ENCODE measurements at places on chromosomes 11 and 22.
A peak's percentile ranks its signal among the peaks of the same experiment; 100 is the strongest.

- peak; percentile 42 for DNase-seq
Measured at GRCh38 chr11:16935518-16936302, 78.5 kb downstream of the PLEKHA7 start.

DNA sequence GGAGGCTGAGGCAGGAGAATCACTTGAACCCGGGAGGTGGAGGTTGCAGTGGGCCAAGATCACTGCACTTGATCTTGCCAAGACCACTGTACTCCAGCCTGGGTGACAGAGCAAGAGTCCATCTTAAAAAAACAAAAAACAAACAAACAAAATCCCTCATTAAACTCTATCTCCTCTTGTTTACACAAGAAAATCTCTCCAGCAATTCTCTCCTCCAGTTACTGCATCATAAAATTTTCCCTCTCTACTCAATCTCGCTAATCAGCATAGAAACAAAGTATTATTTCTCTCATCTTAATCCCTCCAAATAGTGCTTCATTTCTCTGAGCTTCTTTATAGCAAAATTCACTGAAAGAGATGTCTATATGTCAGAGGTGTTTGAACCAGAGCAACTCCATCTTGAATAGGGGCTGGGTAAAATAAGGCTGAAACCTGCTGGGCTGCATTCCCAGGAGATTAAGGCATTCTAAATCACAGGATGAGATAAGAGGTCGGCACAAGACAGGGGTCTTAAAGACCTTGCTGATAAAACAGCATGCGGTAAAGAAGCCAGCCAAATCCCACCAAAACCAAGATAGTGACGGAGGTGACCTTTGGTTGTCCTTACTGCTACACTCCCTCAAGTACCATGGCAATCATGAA, 19.8 kb downstream of the MTMR2 start:
- no peak for DNase-seq

- DNase-seq = no peak
Measured at GRCh38 chr22:43274595-43275240, 68.5 kb downstream of the SCUBE1 start.

- no peak for DNase-seq
Measured at GRCh38 chr22:32334660-32335365, 22.9 kb upstream of the RFPL3 start.

GRCh38 chr22:27980424-27981148, 61.5 kb upstream of the PITPNB start:
- DNase-seq = no peak

DNA sequence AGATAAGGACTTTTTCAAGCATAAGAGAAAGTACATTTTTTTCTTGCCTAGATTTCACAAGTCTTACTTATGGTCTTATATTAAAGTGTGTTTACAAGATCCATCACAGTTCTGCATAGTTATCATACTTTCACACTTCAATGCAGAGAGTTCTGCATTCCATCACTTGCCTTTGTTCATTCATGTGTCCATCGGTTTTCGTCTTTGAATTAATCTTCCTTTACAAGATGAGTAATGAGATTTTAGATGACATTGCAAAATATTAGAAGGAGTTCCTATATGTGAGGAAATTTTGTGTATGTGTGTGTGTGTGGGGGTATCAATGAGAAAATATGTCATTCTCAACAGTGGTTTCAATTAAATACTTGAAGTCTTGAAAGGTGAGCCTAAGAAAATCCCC, 98.1 kb upstream of the GUCY1A2 start:
- DNase-seq = no peak

DNA sequence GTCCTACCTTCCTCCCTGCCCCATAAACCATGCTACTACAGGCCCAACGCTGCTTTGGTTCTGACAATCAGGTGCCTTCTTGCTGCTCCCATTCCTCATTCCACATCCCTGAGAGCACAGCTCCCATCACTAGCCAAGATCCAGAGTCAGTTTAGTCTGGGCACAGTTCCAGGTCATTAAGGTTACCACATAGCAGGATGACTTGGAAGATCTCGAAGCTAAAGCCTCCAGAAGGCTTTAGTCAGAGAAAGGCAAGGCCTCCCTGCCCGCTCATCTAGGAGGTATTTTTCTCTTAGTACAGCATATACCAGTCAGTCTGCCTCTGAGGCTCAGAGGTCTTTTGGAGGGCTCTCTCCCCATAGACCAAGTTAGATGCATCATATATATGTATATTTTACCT, 30.3 kb downstream of the TRIM66 start:
- DNase-seq = no peak

DNA sequence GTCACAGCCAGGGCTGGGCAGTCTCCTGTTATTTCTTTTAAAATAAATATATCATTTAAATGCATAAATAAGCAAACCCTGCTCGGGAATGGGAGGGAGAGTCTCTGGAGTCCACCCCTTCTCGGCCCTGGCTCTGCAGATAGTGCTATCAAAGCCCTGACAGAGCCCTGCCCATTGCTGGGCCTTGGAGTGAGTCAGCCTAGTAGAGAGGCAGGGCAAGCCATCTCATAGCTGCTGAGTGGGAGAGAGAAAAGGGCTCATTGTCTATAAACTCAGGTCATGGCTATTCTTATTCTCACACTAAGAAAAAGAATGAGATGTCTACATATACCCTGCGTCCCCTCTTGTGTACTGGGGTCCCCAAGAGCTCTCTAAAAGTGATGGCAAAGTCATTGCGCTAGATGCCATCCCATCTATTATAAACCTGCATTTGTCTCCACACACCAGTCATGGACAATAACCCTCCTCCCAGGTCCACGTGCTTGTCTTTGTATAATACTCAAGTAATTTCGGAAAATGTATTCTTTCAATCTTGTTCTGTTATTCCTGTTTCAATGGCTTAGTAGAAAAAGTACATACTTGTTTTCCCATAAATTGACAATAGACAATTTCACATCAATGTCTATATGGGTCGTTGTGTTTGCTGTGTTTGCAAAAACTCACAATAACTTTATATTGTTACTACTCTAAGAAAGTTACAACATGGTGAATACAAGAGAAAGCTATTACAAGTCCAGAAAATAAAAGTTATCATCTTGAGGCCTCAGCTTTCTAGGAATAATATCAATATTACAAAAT, 13.4 kb downstream of the OR51B4 start:
- no peak for DNase-seq

GRCh38 chr22:43823353-43823908, 11.3 kb upstream of the EFCAB6 start:
- DNase-seq = no peak

GRCh38 chr11:58513747-58514367, 6.0 kb upstream of the OR5B21 start:
- DNase-seq = peak; percentile 8

DNA sequence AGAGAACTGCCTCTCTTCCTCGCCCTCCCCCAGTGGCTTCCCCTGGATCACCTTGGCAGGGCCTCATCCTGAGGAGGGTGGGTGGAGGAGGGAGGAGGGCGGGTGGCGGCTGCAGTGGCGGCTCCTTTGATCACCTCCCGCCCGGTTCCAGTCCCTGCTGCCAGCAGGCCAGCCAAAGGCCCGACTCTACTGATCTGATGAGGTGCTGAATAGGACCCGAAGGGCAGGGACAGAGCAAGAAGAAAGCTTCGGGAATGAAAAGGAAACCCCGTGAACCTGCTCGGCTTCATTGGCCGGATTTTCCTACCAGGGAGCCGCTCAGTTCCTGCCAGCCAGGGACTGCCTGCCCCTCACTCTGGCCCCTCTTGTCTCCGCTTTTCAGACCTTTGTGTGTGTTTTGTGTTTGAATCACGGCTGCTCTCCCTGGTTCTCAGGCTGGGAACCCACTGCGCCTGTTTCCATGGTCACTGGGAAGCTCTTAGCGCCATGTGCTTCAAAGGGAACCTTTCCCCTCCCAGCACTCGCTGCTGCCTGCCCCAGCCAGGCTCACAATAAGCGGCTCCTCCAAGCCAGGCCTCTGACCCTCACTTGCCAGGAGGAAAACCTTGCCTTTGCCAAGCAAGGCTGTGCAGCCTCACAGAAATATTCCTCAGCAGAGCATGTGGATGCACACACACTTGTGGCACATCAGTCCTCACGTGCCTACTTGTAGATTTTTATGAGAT, 56.8 kb downstream of the C22orf31 start:
- no peak for DNase-seq

GRCh38 chr11:104625246-104625645, 273.0 kb downstream of the CASP12 start:
- DNase-seq = no peak

- DNase-seq = no peak
Measured at GRCh38 chr11:115819014-115819413, 314.8 kb upstream of the CADM1 start.

GRCh38 chr11:92070026-92070889, 154.4 kb upstream of the FAT3 start:
- DNase-seq = no peak

- peak; percentile 42 for DNase-seq
Measured at GRCh38 chr11:66950112-66950535, 8.1 kb downstream of the PC start.

DNA sequence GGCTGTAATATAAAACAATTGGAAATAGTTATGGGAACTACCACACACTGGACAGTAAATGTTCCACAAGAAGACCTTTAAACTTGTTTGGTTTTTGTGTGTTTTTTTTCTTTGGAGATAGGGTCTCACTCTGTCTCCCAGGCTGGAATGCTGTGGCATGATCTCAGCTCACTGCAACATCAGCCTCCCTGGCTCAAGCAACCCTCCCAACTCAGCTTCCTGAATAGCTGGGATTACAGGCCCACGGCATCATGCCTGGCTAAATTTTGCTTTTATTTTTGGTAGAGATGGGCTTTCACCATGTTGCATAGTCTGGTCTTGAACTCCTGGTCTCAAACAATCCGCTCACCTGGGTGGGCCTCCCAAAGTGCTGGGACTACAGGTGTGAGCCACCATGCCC, 121.0 kb downstream of the MPPED2 start:
- no peak for DNase-seq

DNA sequence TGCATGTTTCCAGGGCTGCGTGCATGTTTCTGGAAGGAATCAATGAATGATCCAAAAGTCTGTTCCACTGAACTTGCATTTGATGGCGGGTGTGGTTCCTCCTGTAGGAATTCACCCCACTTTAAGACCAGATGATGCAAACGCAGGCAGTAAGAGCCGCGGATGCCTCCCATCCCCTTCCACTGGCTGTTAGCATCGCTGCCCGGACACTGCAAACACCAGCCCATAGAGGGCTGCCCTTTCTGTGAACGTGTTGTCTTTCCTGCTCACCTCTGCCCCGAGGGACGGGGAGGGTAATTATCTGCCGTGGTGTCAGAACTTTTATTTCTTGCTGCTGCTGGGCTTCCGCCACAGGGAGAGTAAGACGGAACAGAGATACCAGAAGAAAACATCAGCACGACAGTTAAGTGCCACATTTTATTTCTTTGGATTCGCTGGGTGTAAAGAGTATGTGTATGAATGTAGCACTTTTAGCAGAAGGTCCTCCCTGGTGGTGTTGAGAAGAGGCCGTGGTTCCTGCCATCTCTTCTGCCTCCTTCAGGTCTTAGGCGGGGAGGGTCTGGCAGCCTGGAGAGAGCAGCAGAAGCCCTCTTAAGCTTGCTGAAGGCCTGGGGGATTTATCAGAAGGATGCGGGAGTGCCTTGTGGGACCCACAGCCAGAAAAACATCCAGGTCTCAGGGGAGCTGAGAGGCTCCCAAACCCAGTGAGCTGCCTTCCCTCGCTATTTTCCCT, 53.2 kb upstream of the NECTIN1 start:
- DNase-seq = no peak

DNA sequence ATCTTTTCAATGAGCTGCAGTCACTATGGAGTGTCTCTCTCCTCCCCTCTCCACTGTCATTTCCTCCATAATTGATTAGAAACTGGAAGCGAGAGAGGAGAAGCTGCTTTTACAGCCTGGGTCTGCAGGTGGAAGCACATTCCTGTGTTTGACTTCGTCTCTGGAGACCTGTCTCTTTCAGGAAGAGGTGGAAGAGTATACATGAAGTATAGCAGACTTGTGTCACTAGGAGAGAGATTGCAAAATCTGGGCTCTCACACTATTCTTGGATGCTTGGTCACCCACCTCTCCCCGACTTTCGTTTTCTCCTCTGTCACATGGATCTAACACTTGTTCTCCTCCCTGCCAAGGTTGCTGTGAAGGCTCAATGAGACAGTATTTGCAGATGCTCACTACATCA, 323.3 kb downstream of the NTM start:
- DNase-seq = no peak

- DNase-seq = no peak
Measured at GRCh38 chr11:102630598-102631448, 5.7 kb upstream of the MMP20 start.

DNA sequence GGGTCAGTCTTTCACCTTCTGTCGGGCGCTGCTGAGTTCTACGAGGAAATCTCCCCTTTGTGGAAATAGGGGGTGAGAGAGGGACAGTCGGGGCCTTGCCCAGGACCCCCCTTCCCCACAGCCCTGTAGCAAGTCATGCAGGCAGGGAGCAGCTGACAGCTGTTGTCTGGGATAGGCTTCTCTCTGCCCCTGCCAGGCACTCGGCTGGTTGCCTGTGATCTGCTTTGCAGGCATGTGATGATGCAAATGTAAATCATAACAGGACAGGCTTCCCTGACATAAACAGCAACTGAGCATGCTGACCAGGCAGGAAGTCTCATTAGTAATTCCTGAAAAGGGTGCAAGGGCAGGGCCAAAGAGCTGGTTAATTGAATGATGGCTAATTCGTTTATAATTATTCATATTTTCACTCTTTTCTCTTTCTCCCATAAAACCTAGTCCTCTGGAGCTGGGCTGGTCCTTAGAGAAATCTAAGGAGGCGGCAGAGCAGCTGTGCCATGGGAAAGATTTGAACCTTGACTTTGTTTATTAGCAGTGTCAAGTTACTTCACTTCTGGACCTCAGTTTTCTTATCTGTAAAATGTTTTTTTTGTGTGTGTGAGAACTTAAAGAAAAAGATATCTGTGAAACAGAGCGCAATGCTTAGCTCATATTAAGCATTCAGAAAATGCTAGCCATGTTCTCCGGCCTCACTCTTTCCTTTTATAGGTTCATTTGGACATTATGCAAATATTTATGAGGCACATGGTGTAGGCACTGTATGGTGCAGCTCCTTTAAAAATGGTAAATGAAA, 129.7 kb downstream of the LDLRAD3 start:
- DNase-seq = no peak

GRCh38 chr22:36510966-36511881, 4.4 kb upstream of the FOXRED2 start:
- DNase-seq = peak; percentile 39

GRCh38 chr22:37443977-37444376, 16.7 kb upstream of the ELFN2 start:
- DNase-seq = no peak

DNA sequence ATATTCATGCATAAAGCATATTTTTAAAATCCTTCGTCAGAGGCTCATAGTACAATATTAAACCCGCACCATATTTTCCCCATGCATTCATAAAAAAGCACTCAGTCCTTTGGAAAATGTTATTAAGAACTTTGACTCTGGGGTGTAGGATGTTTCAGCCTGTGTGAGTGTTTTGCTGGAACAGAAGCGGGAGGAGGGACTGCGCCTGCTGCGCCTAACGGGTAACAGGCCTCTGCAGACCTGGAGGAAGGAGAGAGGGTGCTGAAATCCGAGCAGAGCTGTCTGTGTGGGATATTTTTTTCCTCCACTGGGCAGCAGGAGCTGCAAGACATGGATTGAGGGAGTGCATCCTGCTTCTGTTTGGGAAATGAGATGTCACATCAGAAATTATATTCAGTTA, 483.0 kb downstream of the BRD1 start:
- DNase-seq = no peak
